ENCODE measurements at places on chromosomes 4 and X.

GRCh38 chr4:39526765-39527295 lies 409 bp downstream of the UGDH start:
- DNase-seq = no peak

GRCh38 chr4:124189545-124189944 lies 523.0 kb downstream of the ANKRD50 start:
- no peak for DNase-seq

- no peak for DNase-seq
Observed at GRCh38 chrX:150694738-150695410, 1.7 kb downstream of the MTMR1 start.

- DNase-seq = no peak
Observed at GRCh38 chrX:54067766-54068165, 23.5 kb upstream of the PHF8 start.

DNA sequence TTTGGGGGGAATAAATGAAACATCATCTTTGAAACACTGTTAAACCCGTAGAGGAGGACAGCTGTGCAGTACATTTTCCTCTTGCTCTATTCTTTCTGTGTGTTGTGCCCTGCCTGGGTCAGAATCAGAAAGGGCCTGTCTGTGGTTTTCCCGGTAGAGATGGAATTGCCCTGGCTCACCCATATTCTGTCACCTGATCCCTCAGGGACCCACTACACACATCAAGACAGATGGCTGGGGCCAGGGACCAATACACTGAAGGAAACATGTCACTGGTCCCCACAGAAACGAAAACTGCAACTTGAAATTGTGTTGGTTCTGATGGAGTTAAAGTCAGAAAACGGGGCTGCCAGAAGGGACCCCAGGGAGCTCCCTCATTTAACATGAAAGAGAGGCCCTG lies 114.9 kb downstream of the ZNF827 start:
- no peak for DNase-seq

GRCh38 chr4:104829761-104830160 lies 316.9 kb upstream of the TET2 start:
- DNase-seq = no peak

DNA sequence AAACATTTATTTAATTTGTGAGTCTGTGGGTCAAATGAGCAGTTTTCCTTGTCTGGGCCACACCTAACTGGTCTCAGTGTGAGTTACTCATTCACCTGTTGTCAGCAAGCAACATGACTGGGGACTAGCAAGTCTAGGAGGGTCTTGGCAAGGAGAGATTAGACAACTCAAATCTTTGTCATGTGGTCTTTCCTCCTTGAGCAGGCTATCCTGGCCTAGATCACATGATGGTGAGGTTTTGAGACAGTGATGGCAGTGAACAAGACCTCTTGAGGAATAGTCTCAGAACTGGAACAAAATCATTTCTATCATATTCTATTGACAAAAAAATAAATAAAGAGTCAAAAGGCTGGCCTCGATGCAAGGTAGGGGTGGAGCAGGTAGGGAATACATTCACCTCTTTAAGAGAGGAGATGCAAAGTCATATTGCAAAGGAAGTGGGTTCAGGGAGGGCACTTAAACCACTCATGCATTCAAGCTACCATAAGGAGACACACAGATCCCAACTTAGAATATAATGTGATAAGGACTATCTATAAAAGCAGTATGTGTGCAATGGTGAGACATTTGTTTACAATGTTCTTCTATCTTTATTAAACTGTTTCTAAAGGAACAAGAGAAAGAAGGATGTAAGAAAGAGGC lies 135.7 kb downstream of the ZNF330 start:
- no peak for DNase-seq

GRCh38 chrX:11864171-11864570 lies 106.1 kb downstream of the MSL3 start:
- DNase-seq = no peak

DNA sequence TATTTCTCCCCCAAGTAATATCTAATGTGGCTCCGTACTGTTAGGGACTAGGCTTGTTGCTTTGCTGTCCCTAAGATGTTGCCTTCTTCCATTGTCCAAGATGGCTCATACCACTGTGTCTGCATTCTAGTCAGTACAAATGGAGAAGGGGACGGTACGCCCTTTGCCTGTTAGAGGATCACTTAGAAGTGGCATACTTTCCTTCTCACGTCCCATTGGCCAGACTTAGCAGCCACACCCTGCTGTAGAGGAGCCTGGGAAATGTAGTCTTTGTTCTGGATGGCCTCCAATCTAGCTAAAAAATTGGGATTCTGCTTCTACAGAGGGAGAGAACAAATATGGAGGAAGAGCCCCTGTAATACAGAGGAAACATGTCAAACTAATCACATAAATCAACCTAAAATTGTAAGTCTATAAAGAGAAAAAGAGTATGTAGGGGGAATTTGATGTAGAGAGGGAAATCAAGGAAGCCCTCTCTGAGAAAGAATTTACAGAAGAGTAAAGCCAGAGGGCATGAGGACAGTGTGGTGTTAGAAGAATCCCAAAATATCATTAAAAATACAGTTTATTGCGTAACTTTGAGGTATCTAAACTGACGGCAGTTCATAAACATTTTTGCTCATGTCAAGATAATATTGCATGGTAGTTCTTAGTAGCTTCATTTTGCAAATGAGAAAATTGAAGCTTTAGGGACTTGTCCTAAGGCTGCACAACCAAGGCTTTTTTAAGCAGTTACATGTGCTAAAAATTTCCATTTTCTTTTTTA lies 15.1 kb downstream of the PRIMPOL start:
- DNase-seq = no peak

- no peak for DNase-seq
Observed at GRCh38 chr4:66071911-66072310, 401.6 kb upstream of the EPHA5 start.

GRCh38 chr4:88097781-88098180 lies 60.7 kb downstream of the ABCG2 start:
- no peak for DNase-seq

DNA sequence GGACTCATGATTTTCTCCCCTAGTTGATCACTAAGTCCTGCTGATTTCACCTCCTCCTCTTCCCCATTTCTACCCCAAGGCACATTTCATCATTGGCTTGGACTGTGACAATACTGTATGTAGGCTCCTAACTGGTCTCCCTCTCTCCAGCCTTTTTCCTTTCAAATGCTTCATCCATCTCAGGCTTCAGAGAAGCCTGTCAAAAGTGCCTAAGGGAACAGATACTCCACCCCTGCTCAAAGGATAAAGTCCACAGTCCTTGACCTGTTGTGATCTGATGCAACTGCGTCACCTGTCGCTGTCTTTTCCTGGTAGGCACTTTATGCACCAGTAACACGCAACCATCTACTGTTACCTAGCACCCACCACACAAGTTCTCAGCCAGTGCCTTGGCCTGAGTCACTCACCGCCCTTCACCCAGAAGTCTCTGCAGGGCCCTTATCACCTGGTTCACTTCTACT lies 12.8 kb downstream of the SCARB2 start:
- no peak for DNase-seq

DNA sequence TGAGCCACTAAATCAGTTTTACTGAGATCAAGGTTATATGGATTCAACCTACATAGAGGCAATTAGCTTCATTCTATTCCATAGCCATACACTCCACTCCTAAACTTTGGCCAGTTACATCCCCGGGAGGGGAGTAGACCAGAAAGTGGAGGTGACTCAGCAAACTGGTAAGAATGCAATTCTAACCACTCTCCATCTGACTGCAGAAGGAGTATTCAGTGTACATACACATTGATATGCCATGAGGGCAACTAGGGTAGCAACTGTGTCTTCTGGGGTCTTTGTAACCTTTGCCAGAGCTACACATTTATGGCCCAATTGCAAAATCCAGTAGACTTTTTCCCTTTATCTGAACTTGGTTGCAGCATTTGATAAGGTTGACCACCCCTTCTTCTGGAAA lies 7.6 kb downstream of the SLC25A43 start:
- no peak for DNase-seq

GRCh38 chrX:39688576-39689375 lies 409.0 kb downstream of the BCOR start:
- peak; percentile 60 for DNase-seq

DNA sequence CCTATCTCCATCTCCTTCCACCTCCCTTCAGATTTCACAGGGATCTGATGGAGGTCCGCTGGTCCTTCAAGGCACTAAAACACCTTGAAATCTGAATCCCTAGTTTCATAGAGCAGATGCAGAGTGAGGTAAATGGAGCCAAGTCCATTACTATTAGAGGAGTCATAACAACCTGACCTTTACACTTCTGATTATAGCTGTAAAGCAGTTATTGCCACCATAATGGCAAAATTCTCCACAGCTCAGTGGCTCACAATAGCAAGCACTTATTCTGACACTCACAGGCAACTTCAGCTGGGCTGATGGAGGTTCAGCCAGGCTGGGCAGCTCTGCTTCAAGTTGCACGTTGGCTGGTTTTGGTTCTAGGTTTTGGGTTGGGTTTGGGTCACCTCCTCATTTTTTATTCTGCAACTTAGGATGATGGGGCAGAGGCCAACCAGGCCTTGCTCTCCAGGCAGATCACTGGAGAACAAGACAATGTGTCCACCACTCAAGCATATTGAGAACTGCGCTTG lies 51.4 kb upstream of the LRAT start:
- DNase-seq = no peak

DNA sequence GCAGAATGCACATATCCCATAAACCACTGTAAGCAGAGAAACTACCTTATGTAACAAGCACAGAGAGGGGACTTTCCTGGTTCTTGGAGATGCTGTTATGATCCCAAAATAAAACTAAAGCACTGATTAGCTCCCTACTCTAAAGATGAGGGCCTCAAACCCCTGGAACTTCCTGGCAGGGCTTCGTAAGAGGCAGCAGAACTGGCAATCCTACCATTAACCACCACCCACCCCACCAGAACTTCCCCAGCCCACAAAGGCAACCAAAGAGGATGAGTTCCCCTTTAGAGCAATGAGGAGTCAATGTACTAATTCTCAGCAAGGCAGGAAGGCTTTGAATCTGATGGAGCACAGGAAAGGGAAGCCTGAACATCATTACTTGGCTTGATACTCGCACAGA lies 436.5 kb upstream of the FRG1 start:
- DNase-seq = no peak

DNA sequence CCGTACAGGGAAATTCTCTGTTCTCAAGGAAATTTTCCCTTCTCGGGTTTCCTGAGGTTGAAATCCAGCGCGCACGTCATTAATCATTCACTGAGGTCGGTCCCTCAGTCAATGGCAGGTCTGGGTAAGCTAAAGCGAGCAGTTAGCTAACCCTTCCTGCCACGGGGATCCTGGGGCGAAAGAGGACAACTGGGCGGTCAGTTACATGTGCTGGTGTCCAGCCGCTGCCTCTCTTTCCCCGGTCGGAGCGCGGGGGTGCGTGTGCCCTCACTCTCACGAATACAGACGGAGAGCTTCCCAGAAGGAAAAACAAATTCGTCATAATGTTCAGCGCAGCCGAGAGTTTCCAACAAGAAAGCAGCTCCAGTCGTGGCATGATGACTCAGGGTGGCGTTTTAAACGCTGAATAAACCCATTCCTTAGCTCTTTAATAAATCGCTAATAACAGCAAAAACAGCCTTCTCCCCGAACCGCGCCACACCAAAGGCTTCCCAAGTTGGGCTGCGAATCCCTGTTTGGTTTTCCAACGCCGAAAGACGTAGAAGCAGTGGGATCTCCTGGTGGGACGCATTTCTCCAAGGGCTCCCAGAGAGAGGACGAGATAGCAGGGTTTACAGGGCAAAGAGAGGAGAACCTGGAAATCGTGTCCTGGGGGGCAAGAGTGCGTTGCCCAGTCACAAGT lies 752 bp upstream of the FGF5 start:
- no peak for DNase-seq

GRCh38 chrX:68917799-68918198 lies 89.0 kb downstream of the EFNB1 start:
- DNase-seq = no peak

DNA sequence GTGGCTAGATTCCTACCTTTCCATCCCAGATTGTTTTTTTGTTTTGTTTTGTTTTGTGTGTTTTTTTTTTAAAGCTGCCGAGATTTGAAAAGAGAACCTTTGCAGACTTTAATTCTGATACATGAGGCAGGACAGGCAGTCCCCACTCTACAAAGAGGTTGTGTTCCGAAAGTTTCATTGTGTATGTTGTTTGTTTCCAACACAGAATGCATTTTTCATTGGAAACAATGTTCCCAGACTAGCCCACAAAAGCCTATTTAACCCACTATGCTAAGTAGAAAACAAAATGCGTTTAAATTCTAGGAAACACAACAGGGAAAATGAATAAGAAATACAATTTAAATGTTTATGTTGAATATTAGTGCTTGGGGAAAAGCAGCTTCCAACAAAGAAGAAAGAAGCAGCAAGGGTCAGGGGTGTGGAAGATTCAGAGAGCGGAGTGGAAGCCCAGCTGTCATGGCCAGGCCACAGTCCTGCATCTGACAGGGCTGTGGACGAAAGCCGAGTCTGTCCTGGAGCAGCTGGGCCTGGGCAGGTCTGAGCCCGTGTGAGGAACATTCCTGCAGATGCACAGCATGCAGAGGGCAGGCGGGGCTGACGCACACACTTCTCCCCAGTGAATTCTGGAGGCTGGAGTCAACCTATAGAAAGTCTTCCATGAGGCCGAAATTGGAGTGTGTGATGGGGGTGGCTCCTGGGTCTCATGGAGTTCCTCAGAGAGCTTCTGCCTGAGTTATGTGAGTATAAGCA lies 12.4 kb upstream of the SETD7 start:
- no peak for DNase-seq

GRCh38 chrX:109485470-109486340 lies 3.8 kb upstream of the GUCY2F start:
- peak; percentile 26 for DNase-seq

GRCh38 chr4:93777081-93777460 lies 51.5 kb upstream of the ATOH1 start:
- DNase-seq = no peak

GRCh38 chr4:52948057-52948423 lies 85.9 kb downstream of the RASL11B start:
- no peak for DNase-seq

- no peak for DNase-seq
Observed at GRCh38 chr4:39825741-39826231, 127.8 kb downstream of the UBE2K start.

DNA sequence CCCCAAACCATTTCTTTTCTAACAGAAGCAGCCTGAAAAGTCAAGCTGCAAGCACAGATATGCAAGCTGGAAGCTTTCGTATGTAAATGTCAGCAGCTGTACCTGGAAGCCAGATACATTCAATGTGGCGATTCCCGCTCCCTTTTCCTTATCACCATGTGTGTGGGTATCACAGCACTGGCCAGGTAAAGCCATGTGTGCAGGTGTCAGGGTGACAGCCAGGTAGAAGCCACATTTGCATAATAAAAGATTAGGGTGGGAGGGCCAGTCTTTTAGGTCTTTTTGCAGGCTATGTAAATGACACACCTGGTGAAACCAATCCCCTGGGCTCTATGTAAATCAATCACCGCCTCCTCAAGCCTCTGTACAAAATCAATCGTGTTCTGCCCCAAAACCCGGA lies 50.1 kb downstream of the RXFP1 start:
- DNase-seq = no peak

DNA sequence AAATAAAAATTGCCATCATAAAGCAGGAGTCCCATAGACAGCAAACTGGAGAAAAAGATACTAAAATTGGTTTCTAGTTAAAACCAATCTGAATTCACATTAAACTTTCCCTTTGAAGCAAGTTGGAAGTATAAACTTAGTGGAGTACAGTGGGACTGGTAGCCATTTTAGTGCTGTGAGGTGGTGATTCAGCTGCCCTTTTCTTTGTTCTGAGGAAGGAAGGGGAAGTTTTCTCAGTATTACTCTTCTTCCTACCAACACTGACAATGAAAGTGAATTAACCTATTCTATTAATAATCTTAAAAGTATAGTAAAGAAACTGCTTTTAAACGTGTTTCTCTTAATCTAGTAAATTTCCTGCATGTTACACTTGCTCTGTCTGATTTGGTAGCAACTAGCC lies 36.7 kb downstream of the SLC9A6 start:
- DNase-seq = no peak
